ENCODE measurements at places on chromosomes 1 and 21. TPM values are rescaled to one million over a fixed set of nuclear protein-coding genes. Genes with fewer than 3 reads are reported as not detected.
A peak's percentile ranks its signal among the peaks of the same experiment; 100 is the strongest.

Gene DEPDC1
- total RNA-seq: 1.5 TPM

Gene AK5
- total RNA-seq: not detected

Gene TSPEAR
- not detected for total RNA-seq

Gene IL6R
- total RNA-seq: 110 TPM

Gene CCDC24
- 7.5 TPM for total RNA-seq

Gene KCNQ4
- 0.44 TPM for total RNA-seq

DNA sequence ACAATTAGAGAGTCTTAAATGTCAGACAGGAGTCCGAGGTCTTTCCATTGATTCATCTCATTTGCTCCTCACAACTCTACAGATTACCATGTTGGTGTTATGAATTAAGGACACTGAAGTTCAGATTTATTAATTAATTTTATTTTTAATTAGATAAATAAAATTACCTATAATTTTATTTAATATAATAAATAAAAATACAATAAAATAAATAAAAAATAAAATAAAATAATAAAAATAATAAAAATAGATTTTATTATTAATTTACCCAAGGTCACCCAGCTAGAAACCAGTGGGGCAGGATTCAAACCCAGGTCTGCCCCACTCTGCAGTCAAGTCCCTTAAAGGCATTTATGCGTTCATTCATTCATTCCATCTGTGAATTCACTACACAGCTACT, 72.2 kb downstream of the VWA5B1 start:
- no peak for DNase-seq

DNA sequence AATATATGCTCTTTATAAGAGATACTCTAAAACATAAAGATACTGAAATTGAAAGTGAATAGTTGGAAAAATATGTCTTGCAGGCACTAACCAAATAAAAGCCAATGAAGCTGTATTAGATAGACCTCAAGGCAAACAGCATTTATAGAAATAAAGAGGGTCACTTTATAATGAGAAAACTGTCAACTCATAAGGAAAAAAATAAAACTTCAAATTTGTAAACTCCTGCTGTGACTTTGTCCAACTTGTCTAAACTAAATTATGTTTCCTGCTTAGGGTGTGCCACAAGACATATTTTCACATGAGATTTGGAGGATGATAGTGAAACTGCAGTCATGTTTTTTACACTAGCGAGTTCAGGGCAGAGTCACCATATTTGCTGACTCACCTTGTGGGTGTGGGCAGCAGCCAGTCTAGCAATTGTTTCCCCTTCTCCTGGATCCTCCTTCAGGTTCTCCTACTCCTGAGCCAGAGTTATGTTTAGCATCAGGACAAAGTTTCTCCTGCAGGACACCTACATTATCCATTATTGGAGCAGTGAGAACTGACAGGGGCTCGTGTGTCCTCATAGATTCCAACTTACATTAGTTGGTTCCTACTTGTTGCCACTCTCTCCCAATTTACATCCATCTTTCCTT, 43.8 kb downstream of the CD53 start:
- DNase-seq: no peak

DNA sequence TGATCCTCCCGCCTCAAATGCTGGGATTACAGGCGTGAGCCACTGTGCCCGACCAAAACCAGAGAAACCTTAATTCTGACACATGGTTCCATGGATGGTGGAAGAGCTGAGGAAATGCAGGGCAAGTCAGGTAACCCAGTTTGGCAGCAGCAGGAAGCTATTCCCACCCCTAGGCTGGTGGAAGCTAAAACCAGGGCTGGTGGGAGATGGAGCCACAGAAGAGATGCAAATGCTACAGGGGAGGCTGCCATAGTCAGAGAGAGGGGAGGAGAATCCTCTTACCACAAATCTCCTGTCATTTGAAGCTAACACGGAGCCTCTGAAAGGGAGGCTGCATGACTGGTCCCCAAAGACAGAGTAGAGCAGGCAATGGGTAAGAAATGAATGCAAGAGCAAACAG, 4.1 kb upstream of the CDC42BPA start:
- DNase-seq: no peak

DNA sequence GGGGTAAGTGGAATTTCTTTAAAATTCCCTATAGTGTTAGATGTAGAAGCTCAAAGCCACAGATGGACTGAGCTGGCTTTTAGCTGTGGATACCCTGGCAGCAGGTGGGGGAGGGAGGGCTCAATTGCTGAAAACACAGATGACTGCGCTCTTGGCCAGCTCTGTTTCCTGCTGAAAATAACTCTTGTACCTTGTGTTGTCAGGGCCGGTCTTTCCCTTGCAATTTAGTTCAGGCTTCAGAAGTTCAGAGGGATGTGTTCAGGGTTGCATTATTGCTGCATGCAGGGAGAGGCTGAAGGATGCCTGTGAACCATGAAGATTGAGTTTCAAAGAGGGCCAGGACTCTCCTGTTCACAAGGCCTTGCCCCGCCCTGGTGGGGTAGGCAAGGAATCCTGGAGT, 58.1 kb upstream of the GCLM start:
- no peak for DNase-seq

GRCh38 chr21:46124926-46125845, 27.3 kb downstream of the COL6A2 start:
- peak; percentile 18 for DNase-seq

- no peak for DNase-seq
Observed at GRCh38 chr1:5585256-5585655, 407.0 kb downstream of the NPHP4 start.

DNA sequence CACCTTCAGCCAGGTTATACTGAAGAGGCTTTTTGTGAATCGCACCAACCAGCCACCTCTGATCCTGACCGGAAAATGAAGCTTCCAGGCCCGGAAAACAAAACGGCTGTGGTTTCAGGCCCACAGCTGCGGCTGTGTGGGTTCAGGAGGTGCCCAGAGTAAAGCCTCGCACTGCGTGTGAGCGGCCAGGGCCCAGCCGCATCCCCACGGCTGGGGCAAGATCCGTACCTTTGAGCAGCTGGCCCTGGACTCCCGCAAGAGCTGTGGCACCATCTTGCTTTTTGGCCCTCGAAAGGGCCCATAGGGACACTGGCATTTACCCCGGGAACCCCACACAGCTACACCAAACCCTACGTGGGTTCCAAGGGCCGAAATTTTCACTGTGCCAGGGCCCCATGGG, 63.0 kb downstream of the GLUL start:
- no peak for DNase-seq

- peak; percentile 25 for DNase-seq
Observed at GRCh38 chr1:241518476-241519307, 863 bp downstream of the FH start.

- DNase-seq: no peak
Observed at GRCh38 chr1:2203671-2204414, 9.3 kb upstream of the FAAP20 start.

DNA sequence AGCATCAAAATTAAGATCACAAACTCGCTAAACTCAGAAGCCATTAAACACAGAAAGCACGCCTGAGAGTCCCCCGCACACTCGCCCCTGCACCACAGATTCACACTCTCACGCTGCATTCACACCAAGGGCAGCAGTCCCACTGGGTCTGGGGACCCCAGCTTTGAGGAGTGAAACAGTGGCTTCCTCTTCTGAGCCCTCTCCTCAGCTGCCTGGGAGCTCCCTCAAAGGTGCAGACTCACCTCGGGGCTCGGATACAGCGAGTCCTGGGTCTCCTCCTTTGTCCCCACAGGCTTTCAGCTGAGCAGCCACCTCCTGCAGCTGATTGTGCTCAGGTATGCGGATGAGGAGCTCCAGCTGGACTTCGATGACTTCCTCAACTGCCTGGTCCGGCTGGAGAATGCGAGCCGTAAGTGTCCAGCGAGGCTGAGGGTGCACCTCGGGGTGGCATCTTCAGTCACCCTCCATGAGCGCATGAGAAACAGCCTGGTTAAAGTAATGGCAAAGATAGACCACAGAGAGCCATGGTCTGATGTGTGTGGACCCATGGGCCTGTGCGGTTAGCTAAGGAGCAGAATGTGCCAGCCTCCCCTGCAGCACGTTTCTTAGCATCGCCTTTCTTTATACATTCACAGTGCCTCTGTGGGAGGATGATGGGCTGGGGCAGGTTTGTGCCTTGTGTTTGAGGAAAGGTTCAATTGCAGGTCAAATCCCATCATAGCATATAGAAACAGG, 47.9 kb downstream of the CAPN9 start:
- no peak for DNase-seq

DNA sequence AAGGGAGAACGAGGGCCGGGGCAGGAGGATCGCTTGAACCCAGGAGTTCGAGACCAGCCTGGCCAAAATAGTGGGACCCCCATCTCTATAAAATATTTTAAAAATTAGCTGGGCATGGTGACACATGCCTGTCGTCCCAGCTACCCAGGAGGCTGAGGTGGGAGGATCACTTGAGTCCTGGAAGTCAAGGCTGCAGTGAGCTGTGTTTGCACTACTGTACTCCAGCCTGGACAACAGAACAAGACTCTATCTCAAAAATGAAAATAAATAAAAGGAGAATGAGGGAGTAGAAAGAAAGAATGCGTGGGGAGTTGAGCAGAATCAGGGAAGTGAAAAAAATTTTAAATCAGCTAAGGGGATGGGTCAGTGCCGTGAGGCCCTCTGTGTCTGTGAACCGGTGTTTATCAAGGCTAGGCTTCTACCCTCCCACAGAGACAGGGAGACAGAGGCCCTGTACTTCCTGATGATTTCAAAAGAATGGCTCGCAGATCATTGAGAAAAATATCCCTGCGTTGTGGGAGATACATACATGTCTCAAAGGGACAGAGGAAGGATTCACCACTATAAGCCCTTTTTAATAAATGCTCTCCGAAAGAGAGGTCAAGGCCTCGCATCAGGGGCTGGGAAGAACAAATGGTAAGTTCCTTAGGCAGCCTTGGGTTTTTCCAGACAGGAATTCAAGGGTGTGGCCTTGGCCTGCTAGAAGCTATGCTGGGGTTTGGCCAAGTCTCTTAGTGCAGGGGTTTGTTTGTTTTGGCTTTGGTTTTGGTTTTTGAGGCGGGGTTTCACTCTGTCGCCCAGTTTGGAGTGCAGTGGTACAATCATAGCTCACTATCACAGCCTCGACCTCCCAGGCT, 20.7 kb downstream of the IL10RB start:
- DNase-seq: no peak

DNA sequence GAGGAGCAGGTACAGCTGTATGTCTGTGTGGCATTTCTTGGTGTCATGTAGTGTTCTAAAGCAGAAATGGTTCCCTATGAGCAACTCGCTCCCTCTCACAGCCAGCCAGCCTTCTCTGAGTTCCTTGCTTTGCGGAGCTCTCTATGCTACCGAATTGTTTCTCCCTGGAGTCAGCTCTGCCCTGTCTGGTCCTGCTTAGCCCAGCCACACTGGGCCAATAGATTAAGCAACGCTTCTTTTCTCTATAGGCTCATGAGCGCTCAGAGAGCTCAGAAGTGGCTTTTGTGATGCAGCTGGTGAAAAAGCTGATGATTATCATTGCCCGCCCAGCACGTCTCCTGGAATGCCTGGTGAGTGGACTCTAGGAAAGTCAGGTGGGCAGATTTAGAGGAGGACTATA, 113.1 kb downstream of the PIK3R3 start:
- DNase-seq: no peak

GRCh38 chr21:27379354-27379753, 412.5 kb upstream of the ADAMTS5 start:
- no peak for DNase-seq

DNA sequence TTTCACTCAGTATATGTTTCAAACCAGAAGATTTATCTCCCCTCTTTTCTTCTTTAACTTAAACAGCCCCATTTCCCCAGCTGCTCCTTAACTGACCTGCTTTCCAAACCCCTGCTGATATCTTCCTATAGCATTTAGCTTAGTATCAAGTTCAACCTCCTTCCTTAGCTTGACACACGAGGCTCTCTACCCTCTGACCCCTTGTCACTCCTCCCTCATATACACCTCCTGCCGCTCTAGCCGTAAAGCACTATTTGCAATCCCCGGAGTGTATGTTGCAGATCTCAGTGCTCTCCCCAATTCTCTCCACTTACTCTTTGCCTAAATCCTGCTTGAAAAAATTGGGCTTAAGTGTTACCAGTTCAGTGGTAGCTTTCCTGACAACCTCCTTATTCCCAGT, 13.7 kb upstream of the AKR1A1 start:
- DNase-seq: no peak

DNA sequence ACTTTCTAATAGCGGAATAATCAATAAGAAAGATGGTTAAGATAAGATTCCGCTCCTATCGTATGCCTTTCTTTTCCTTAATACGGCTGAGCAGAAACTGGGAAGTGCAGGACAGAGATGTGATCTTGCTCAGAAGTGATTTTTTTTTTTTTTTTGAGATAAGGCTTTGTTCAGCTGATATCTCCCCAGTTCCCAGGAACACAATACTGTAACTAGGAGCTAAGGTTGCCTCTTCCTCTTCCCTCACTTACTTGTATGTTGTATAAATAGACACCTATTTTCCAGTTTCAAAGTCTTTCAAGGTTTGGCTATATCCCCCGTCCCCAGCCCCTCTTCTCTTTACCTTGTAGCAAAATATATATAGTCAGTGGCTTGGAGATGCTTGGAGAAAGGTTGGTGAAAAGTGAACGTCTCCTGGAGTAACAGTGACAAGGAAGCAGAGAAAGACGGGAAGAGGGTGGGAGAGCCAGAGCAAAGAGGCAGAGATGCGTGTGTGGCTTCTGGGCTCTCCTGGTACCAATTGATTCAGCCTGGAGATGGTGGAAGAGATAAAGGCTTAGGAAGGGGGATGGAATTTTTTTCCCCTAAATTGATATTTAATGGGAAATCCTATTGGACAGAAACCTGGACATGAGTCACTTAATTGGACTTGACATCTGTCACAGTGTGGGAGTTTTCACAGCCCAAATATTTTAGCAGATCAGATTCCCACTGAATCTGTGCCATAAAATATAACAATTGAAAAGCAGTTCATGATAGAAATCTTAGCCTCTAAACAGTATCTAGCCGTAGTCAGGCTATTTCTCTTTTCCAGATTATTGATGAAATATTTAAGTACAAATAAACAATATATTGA, at the start of gene NHLH2:
Gene NHLH2, minus strand, starts transcription at position 522 of the 856 bp plus-strand sequence. CDS start 2,754 bp downstream, outside the sequence.
- no peak for DNase-seq

- no peak for DNase-seq
Observed at GRCh38 chr1:51926171-51926812, 47.8 kb upstream of the NRDC start.

DNA sequence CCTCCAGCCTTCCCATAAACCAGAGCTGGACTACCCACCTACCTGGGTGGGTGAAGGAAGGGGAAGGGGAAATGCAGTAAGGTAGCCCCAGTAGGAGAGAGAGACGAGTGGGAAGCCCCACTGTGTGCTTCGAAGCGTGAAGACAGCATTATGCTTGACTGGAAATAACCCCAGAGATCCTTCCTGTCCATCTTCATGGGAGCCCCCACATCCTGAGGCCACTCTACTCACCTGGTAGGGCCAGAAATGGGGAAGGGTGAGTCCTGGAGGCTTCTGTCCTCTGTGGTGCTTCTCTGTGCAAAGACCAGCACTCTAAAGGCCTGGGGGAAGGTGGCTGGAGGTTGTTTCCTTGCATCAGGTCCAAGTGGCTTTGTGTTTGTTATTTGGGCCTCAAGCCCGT, 10.0 kb upstream of the RASSF5 start:
- no peak for DNase-seq

- no peak for DNase-seq
Observed at GRCh38 chr1:238052496-238053266, 162.0 kb upstream of the ZP4 start.

Measured in upper lobe of left lung (tissue), 6 donors.